ENCODE measurements at places on chromosomes 7 and 10. TPM values are rescaled to one million over a fixed set of nuclear protein-coding genes. Genes with fewer than 3 reads are reported as not detected.
A peak's percentile ranks its signal among the peaks of the same experiment; 100 is the strongest.

MCM10 gene
- 0.78 TPM for total RNA-seq

LRRD1 gene
- 0.51 TPM for total RNA-seq

DNA sequence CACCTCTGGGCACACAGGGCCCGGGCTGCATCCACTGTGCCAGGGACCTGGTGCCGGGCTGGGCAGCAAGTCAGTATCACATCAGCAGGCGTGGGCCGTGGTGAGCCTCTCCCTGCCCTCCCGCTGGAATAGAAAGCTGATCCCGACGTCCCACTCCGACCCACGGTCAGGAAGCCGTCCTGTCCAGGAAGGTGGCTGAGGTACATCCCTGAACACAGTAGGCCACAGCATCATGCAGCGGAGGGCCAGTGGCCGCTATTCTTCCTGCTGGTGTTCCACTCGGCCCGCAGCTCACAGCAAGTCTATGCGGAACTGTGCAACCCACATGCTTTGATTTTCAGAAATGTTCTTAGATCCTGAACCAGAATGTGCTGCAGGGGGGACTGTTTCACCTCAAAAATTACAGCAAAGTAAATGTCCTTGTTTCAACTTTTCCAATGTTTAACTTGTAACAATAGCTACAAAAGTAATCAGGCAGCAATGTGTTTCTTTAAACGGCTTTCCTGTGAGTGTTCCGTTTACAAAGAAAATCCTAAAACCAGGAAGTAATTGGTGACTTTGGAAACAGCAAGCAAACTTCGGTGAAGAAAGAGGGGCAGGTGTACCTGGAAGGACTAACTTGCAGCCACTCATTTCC is 676 bp upstream of the GPR146 start:
- H3K27ac ChIP-seq, result peak overlapping the region; percentile 85
- no peak overlapping the region for H3K4me3 ChIP-seq
- no peaks in the 10 kb centered on the region for H3K36me3 ChIP-seq
- H3K27me3 ChIP-seq, result no peaks in the 10 kb centered on the region
- DNase-seq, result peak; percentile 58

DNA sequence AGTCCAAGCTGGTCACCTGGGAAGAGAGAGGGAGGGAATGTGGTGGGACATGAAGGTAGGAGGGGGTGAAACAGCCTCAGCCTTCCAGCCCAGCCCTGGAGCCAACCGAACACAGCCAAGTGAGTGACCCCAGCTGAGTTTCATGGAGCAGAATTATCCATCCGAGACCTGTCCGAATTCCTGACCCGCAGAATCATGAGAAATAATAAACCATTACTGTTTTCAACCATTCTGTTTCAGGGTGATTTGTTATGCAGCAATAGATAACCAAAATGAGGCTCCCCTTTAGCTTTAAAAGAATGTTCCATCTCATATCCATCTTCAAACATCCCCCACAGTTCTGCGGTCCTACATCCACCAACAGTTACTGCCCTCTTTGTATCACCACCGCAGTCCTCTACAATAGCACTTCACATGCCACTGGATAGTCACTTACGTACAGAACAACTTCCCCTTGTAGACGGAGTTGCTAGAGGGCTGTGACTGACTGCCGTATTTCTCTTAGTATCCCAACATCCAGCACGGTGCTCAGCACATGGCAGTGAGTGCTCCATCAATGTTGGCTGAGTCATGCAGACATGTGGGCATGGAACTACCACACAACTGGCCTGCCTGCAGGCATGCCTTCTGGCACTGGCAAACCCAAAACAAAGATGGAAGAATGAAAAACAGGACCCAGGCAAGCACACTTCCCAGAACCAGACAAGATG is 18.5 kb downstream of the KIAA1549 start:
- no peaks in the 10 kb centered on the region for H3K36me3 ChIP-seq
- no peaks in the 10 kb centered on the region for H3K27me3 ChIP-seq
- H3K4me3 ChIP-seq, result no peak overlapping the region
- DNase-seq, result no peak

GRCh38 chr10:110805292-110805691 is 66.4 kb upstream of the PDCD4 start:
- DNase-seq, result no peak
- H3K27ac ChIP-seq, result no peak overlapping the region
- H3K4me3 ChIP-seq, result no peak overlapping the region
- H3K4me1 ChIP-seq, result peaks cover 3% of the 10 kb centered on the region
- H3K27me3 ChIP-seq, result no peaks in the 10 kb centered on the region

DNA sequence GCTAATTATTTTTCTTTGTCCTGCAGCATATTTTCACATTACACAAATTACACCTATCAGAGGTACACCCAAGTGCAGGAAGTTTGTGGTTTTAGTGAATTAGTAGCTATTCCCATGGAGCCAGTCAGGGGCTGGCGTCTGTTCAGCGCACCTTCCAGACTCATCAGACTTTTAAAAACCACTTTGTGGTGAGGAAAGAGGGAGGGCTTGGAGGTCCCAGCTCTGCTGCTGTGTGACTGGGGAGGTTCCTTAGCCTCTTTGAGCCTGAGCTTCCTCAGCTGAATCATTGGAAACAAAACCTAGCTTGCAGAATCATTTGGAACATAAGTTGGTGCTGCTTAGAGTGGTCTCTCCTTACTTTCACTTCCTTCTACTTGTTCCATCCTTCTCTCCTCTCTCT is 175.4 kb downstream of the SORCS3 start:
- H3K27me3 ChIP-seq, result no peaks in the 10 kb centered on the region
- H3K4me1 ChIP-seq, result no peaks in the 10 kb centered on the region
- no peak overlapping the region for H3K27ac ChIP-seq
- no peaks in the 10 kb centered on the region for H3K36me3 ChIP-seq

GRCh38 chr7:94874036-94874785 is 33.2 kb upstream of the PPP1R9A start:
- no peaks in the 10 kb centered on the region for H3K36me3 ChIP-seq
- no peaks in the 10 kb centered on the region for H3K27me3 ChIP-seq
- H3K4me1 ChIP-seq, result no peaks in the 10 kb centered on the region

- H3K4me3 ChIP-seq, result no peak overlapping the region
- H3K27me3 ChIP-seq, result no peaks in the 10 kb centered on the region
- H3K4me1 ChIP-seq, result no peaks in the 10 kb centered on the region
- no peak overlapping the region for H3K27ac ChIP-seq
- H3K36me3 ChIP-seq, result no peaks in the 10 kb centered on the region
- no peak for DNase-seq
Observed at GRCh38 chr10:46264336-46264735, 22.5 kb upstream of the ANTXRL start.

GRCh38 chr7:34041707-34042106 is 136.4 kb downstream of the BMPER start:
- no peaks in the 10 kb centered on the region for H3K36me3 ChIP-seq
- no peak overlapping the region for H3K4me3 ChIP-seq
- no peaks in the 10 kb centered on the region for H3K27me3 ChIP-seq
- H3K4me1 ChIP-seq, result no peaks in the 10 kb centered on the region
- no peak overlapping the region for H3K27ac ChIP-seq
- no peak for DNase-seq

DNA sequence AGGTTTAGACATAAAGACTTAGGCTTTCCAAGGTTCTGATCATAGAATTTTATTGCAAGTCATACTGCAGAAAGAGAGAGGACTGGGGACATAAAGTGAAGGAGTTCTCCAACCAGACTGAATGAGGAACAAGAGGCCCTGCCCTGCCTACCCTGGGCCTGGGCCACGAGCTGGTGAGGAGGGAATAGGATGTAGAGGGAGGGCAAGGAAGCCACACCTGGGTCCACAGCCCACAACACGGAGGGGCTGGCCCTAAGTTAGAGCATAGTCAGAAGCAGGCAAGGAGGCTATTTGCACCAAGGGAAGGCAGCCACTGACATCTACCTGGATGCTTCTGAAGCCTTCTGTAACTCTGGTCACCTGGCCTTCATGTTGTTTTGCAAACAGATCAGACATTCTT is 82.2 kb upstream of the CXCL12 start:
- no peak overlapping the region for H3K4me3 ChIP-seq
- H3K36me3 ChIP-seq, result no peaks in the 10 kb centered on the region
- no peak overlapping the region for H3K27ac ChIP-seq
- DNase-seq, result no peak
- no peaks in the 10 kb centered on the region for H3K27me3 ChIP-seq

DNA sequence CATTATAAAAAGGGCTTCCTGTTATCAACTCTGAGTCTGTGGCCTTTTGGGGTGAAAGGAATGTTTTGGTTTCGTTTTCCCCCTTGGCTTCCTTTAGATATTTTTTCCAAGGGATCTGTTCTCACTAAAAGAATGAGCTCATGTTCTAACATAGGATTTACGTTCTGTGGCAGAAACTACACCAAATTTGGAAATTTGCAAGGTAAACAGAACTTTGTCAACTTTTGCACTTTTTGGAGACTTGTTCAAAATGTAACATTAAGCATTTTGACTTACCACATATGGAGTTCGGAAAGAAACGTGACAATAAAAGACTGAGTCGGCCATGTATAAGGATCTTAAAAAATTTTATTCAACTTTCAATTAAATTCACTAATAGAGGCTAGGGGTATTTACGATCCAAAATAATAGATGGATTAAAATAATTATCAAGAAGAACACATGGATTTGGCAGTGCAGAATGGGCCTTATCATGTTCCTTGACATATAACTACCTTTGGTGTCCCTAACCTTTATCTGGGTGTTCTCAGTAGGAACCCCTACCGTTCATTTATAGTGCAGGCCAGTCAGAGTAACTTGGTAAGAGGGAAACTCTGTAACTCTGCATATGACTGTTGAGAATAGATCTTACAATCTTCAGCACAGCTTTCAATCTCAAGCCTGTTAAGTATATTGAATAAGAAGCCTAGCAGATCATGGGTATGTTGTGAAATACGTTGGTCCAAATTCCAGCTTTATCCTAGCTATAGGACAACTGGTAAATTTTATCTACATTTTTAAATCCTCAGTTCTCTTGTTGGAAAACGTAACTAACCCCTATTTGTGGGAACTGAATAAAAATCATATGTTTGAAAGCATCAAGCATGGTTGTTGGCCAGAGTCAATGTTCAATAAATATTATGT is 11.8 kb downstream of the CPED1 start:
- no peaks in the 10 kb centered on the region for H3K27me3 ChIP-seq
- peak overlapping the region; percentile 64 for H3K4me3 ChIP-seq
- no peaks in the 10 kb centered on the region for H3K36me3 ChIP-seq

GRCh38 chr10:16765509-16766375 is 51.5 kb downstream of the RSU1 start:
- no peak overlapping the region for H3K27ac ChIP-seq
- H3K36me3 ChIP-seq, result no peaks in the 10 kb centered on the region
- no peak overlapping the region for H3K4me3 ChIP-seq
- DNase-seq, result no peak
- H3K27me3 ChIP-seq, result no peaks in the 10 kb centered on the region

DNA sequence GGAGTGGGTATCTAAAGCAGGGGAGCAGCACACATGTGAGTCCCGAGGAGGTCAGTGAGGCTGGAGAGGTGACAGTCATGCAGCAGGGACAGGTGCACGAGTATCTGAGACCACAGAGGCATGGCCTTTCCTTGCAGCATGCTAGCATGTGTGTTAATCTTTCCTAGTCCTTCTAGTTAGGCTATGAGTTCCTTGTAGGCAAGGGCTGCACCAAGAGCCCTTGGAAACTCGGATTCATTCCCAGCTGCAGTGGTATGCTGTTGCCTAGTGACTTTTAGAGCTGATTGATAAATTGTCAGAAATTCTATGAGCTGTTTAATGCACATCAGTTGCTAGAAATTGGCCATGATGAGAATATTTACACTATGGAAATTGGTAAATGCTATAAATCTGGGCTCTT is 132.0 kb downstream of the SORCS3 start:
- no peaks in the 10 kb centered on the region for H3K27me3 ChIP-seq
- no peaks in the 10 kb centered on the region for H3K36me3 ChIP-seq
- H3K4me1 ChIP-seq, result no peaks in the 10 kb centered on the region
- H3K27ac ChIP-seq, result no peak overlapping the region
- DNase-seq, result no peak

- no peaks in the 10 kb centered on the region for H3K36me3 ChIP-seq
- H3K27me3 ChIP-seq, result no peaks in the 10 kb centered on the region
- H3K4me1 ChIP-seq, result no peaks in the 10 kb centered on the region
- H3K4me3 ChIP-seq, result no peak overlapping the region
- H3K27ac ChIP-seq, result peak overlapping the region; percentile 64
Observed at GRCh38 chr7:3244241-3244814, 56.7 kb upstream of the SDK1 start.

GRCh38 chr7:158648168-158648567 is 56.4 kb downstream of the NCAPG2 start:
- H3K27me3 ChIP-seq, result no peaks in the 10 kb centered on the region
- H3K4me1 ChIP-seq, result peaks cover 3% of the 10 kb centered on the region
- DNase-seq, result no peak
- no peak overlapping the region for H3K4me3 ChIP-seq
- H3K36me3 ChIP-seq, result peaks cover 2% of the 10 kb centered on the region

Measured in aorta (tissue), 5 donors.